ENCODE measurements at places on chromosomes 1 and 21.
A peak's percentile ranks its signal among the peaks of the same experiment; 100 is the strongest.

- H3K4me1 ChIP-seq = no peaks in the 10 kb centered on the region
- H3K36me3 ChIP-seq = no peaks in the 10 kb centered on the region
- no peak overlapping the region for H3K27ac ChIP-seq
- no peak for DNase-seq
Observed at GRCh38 chr1:148264374-148265276, 112.5 kb upstream of the NBPF11 start.

DNA sequence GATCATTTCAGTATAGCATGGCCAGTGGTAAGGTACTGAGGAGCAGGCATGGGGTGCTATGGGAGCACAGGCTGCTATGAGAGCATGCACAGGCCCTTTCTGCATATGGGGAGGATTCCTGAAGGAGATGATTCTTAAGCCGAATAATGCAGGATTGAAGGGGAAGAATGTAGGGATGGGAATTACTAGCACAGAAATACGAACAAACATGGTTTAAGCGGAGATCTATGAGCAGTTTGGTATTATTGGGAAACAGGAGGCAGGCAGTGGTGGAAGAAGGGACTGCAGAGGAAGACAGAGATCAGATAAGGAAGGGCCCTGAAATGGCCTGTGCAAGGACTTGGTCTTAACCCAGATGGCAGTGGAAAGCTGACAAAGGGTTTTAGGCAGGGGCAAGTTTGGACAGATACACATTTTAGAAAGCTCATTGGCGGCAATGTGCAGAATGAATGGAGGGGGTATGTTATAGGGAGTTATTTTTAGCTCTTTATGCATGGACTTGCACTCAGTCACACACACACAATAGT lies 1.7 kb downstream of the OSCP1 start:
- DNase-seq = no peak
- H3K27ac ChIP-seq = no peak overlapping the region
- no peaks in the 10 kb centered on the region for H3K27me3 ChIP-seq
- H3K36me3 ChIP-seq = no peaks in the 10 kb centered on the region

- DNase-seq = peak; percentile 80
- 0 out of 2 replicates have a peak overlapping the region, but pooled peaks have one; percentile 5 for H3K27ac ChIP-seq
- peaks cover 8% of the 10 kb centered on the region for H3K4me1 ChIP-seq
- H3K27me3 ChIP-seq = no peaks in the 10 kb centered on the region
- no peaks in the 10 kb centered on the region for H3K36me3 ChIP-seq
- no peak overlapping the region for H3K4me3 ChIP-seq
Observed at GRCh38 chr1:156385534-156386031, 16.6 kb downstream of the RHBG start.

DNA sequence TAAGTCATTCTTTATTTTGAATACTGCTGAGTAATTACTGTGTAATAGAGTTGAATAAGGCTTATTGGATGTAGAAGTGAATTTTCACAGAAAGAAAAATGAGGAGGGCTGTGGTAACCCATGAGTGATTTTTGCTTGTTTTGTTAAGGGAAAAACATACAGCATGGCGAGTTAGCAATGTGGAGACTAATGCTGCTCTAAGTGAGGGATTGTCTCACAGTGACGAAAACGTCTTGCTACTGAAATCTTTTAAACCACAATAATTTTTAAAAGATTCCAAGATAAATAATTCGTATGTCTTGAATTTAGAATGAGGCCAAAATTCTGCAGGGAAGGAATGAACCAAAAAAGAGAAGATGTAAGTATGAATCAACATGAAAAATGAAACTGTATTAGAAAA lies 16.2 kb upstream of the PLA2G4A start:
- no peak overlapping the region for H3K4me3 ChIP-seq
- H3K27ac ChIP-seq = no peak overlapping the region
- H3K4me1 ChIP-seq = no peaks in the 10 kb centered on the region
- no peak for DNase-seq

DNA sequence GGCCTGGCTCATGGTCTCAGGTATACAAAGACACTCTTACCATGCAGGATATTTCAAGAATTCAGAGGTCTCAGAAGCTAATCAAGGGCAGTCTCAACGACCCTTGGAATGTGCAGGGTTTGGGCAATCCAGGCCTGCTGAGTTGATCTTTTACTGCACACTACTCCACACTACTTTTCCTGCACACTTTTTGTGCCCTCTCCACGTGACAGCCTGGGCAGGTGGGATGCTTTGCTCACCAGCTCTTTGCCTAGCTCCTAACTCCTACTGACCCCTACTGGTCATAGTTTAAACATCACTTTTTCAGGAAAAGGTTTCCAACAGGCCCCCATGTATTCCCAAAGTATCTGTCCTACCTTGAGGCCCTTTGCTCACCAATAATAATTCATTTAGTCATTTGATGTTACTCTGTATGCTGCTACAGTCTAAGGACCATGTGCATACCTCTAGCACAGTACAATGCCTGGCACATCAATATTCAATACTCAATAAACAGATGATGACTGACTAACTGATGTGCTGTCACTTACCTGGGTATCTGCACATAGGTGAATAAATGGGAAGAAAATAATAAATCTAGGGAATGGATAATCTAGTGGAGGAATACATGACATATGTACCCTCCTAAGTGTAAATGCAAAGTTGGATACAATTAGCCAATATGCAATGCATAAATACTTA lies 9.6 kb downstream of the DUSP23 start:
- no peak overlapping the region for H3K4me3 ChIP-seq
- H3K36me3 ChIP-seq = no peaks in the 10 kb centered on the region
- peaks cover 4% of the 10 kb centered on the region for H3K27me3 ChIP-seq
- no peak overlapping the region for H3K27ac ChIP-seq

DNA sequence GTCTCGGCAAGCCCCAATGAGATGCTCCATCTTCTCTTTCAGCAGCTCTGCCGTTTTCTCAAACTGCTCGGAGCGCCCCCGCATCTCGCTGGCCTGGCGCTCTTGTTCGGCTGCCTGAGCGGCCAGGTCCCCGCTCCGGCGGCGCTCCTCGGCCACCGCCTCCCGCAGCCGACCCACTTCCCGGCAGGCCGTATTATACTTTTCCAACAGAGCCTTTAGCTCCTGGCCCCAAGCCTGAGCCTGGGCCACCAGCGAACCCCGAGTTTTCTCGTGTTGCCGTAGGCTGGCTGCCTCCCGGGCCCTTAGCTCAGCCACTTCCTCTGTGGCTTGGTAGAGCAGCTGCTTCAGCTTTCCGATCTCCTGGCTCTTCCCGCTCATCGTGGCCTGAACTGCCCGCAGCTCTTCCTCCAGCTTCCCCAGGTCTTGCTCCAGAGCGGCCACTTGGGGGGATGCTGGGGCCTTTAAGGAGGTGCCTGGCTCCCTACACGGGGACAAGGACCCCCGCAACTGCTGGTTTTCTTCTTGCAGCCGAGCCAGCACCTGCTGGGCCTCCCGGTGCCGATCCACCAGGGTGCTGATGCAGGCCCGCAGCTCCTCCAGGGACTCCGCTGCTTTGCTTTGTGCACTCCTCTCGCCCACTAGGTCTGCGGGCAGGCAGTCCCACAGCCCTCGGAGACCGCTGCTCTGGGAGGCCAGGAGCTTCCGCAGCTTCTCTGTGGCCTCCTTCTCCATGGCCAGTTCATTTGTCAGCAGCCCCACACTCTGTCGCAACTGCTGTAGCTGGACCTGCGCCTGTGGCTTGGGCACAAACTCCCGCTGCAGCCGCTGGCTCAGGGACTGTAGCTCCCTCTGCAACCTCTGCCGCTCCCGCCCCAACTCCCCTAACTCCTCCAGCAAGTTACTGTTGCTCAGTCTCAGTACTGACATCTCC lies 13.4 kb upstream of the PIAS3 start:
- H3K27me3 ChIP-seq = peaks cover 34% of the 10 kb centered on the region
- DNase-seq = no peak
- H3K27ac ChIP-seq = no peak overlapping the region
- no peaks in the 10 kb centered on the region for H3K4me1 ChIP-seq
- no peaks in the 10 kb centered on the region for H3K36me3 ChIP-seq

GRCh38 chr1:183023601-183024316 lies 539 bp downstream of the LAMC1 start:
- no peaks in the 10 kb centered on the region for H3K36me3 ChIP-seq
- H3K27ac ChIP-seq = no peak overlapping the region
- DNase-seq = no peak
- peaks cover 24% of the 10 kb centered on the region for H3K27me3 ChIP-seq
- no peak overlapping the region for H3K4me3 ChIP-seq

DNA sequence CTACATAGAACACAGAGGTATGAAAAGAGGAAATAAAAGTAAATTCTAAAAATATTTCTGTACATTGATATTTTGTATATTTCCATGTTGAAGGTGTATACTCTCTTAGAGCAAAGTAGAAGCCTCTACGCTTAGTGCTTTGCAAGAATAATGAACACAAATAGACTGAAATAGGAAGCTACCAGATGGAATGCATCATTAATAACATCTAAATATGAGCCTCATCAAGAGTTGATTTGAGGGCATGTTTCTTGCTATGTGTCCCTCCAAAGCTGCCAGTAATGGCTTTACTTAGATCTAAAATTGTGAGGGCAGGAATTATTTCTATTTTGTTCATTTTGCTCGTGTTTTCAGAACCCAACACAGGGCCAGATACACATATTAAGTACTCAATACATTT lies 94.4 kb downstream of the KCNT2 start:
- H3K4me1 ChIP-seq = no peaks in the 10 kb centered on the region
- no peaks in the 10 kb centered on the region for H3K27me3 ChIP-seq
- H3K4me3 ChIP-seq = no peak overlapping the region

- no peaks in the 10 kb centered on the region for H3K4me1 ChIP-seq
- H3K27ac ChIP-seq = no peak overlapping the region
- no peak for DNase-seq
- no peaks in the 10 kb centered on the region for H3K27me3 ChIP-seq
- no peaks in the 10 kb centered on the region for H3K36me3 ChIP-seq
Observed at GRCh38 chr1:168319691-168320090, 39.0 kb downstream of the TBX19 start.

- DNase-seq = peak; percentile 76
- peak overlapping the region; percentile 72 for H3K27ac ChIP-seq
- H3K27me3 ChIP-seq = no peaks in the 10 kb centered on the region
Observed at GRCh38 chr1:211577819-211578639, 932 bp downstream of the SLC30A1 start.

- H3K4me1 ChIP-seq = peaks cover 6% of the 10 kb centered on the region
- no peaks in the 10 kb centered on the region for H3K36me3 ChIP-seq
- H3K27ac ChIP-seq = no peak within 1 kb of the TSS
Observed at GRCh38 chr1:159945483-159946241, at the start of gene IGSF9. TSS of gene IGSF9 (minus strand) at chr1:159945613. CDS start at chr1:159943454, 2,159 bp downstream.

GRCh38 chr1:6523566-6523965 lies 30.7 kb downstream of the NOL9 start:
- DNase-seq = no peak
- H3K27me3 ChIP-seq = no peaks in the 10 kb centered on the region
- H3K4me1 ChIP-seq = no peaks in the 10 kb centered on the region

- no peak overlapping the region for H3K27ac ChIP-seq
- no peaks in the 10 kb centered on the region for H3K4me1 ChIP-seq
- no peaks in the 10 kb centered on the region for H3K27me3 ChIP-seq
- no peaks in the 10 kb centered on the region for H3K36me3 ChIP-seq
Observed at GRCh38 chr1:114075546-114076242, 78.0 kb downstream of the SYT6 start.

GRCh38 chr1:243394066-243394465 lies 138.2 kb downstream of the SDCCAG8 start:
- no peaks in the 10 kb centered on the region for H3K36me3 ChIP-seq
- no peaks in the 10 kb centered on the region for H3K4me1 ChIP-seq
- H3K27ac ChIP-seq = no peak overlapping the region
- no peak for DNase-seq
- H3K27me3 ChIP-seq = no peaks in the 10 kb centered on the region

DNA sequence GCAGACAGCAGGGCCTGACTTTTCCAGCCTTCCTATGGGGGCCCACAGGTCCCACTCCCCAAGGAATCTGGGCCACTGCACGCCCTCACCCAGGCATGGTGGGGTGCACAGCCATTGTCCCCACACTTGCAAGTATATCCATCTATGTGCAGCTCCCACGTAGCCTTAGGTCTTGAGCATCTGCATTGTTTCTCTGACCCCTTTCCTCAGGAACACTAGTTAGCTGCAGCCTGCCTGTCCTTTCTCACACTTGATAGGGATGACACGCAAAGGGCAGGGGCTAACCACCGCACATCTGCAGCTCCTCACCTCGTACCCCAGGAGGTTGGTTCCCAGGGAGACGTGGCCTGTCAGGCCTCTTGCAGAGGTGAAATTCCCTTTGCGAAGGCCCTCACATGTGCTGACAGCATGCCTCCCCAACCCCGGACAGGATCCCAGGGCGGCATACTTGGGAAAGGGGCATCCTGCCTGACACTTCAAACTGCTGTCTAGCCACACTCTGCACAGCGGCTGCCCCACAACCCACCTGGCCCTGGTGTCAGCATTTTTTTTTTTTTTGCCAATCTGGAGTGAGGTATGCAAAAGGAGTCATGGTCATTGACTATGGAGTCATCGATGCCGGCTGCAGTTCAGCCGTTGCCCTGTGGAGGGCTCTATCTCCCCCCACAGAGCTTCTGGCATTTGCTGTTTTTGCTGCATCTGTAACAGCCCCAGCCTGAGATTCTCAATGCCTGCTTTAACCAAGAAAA lies 5.0 kb downstream of the JMJD4 start:
- peak; percentile 50 for DNase-seq
- no peak overlapping the region for H3K4me3 ChIP-seq
- H3K27ac ChIP-seq = peak overlapping the region; percentile 38
- H3K36me3 ChIP-seq = peaks cover 35% of the 10 kb centered on the region
- peaks cover 44% of the 10 kb centered on the region for H3K4me1 ChIP-seq
- no peaks in the 10 kb centered on the region for H3K27me3 ChIP-seq

GRCh38 chr1:64269558-64269884 lies 66.1 kb downstream of the UBE2U start:
- H3K27me3 ChIP-seq = peaks cover 4% of the 10 kb centered on the region
- H3K4me1 ChIP-seq = no peaks in the 10 kb centered on the region
- no peaks in the 10 kb centered on the region for H3K36me3 ChIP-seq
- H3K27ac ChIP-seq = no peak overlapping the region
- DNase-seq = no peak

- DNase-seq = no peak
- H3K27me3 ChIP-seq = no peaks in the 10 kb centered on the region
- H3K36me3 ChIP-seq = no peaks in the 10 kb centered on the region
- no peaks in the 10 kb centered on the region for H3K4me1 ChIP-seq
- no peak overlapping the region for H3K27ac ChIP-seq
Observed at GRCh38 chr1:118184739-118185083, 317 bp downstream of the SPAG17 start.

DNA sequence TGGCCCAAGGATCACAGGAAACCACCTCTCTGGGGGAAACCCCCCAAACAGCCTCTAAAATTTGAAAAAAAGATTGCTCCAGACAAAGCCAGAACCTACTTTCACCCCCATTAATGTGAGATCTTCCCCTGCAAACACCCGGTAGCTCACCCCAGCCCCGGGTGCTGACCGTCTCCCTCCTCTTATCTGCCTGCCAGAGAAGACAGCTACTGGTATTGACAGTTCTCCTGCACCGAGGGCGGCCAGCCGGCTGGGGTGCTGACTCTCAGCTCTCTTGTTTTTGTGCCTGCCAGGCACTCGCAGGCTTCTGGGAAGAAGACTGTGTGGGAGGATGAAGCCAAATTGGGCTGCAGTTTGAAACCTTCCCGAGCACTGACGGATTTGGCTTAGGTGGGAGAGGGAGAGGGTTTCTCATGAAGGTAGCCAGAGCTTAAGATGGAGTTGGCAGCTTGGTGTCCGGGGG lies 48.2 kb downstream of the RASSF5 start:
- no peaks in the 10 kb centered on the region for H3K27me3 ChIP-seq
- H3K27ac ChIP-seq = no peak overlapping the region
- H3K4me3 ChIP-seq = no peak overlapping the region
- peaks cover 45% of the 10 kb centered on the region for H3K4me1 ChIP-seq

Data from DND-41 (cell line).